Globus pallidus (tissue), 1 donor: ENCODE measurements at places on chromosomes 12 and 14.

GRCh38 chr12:75623631-75624154 lies 112.3 kb upstream of the KRR1 start:
- peak; percentile 24 for DNase-seq

GRCh38 chr12:11814374-11814773 lies 164.9 kb downstream of the ETV6 start:
- DNase-seq: peak; percentile 81

- DNase-seq: peak; percentile 91
These were observed 24.3 kb downstream of the MVK start for GRCh38 chr12:109597795-109598427.

- no peak for DNase-seq
These were observed 565 bp downstream of the CEP83 start for GRCh38 chr12:94458877-94459727.

- DNase-seq: no peak
These were observed 17.3 kb downstream of the GALC start for GRCh38 chr14:87975636-87976035.

- no peak for DNase-seq
These were observed 138.7 kb upstream of the DYRK2 start for GRCh38 chr12:67509666-67510386.

DNA sequence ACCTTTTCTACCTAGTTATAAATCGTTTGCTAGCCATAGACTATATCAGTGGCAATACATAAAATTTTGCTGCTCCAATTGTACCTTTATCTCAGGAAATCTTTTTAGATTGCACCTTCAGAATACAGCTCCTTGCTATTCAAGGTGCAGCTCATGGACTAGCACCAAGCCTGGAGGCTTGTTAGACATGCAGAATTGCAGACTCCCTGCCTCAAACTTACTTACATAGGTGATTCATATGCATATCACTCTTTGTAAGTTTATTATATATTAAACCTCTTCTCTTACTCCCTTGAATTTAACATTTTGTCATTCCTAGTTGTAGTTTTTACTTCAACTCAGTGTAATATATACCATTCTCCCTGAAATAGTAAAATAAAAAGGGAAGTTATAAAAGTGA lies 195.4 kb upstream of the PDZRN4 start:
- no peak for DNase-seq

DNA sequence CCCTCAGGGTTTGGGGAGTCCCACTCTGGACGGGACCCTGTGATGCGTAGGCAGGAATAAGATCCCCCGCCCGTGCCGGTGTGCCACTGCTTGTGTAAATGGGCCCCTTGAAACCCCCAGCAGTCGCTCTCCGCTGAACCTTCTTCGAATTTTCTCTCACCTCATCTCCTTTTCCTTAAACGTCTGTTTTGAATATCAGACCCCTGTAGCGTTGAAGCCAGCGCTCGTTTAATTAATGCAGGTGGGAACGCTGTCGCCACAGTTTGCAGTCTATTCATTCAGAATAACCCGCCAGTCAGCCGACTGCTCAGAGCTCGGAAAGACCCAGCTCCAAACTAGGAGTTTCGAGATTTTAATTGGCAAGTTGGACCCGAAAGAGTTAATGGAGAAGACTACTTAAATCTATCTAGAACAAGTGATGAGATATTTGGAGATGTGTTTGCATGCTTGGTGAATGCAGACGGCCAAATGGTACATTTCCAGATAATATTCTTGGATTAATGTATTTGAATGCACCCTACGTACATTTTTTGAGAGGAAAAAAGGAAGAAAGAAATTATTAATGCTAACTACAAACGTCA lies 739 bp upstream of the PPP2R5E start:
- DNase-seq: no peak

DNA sequence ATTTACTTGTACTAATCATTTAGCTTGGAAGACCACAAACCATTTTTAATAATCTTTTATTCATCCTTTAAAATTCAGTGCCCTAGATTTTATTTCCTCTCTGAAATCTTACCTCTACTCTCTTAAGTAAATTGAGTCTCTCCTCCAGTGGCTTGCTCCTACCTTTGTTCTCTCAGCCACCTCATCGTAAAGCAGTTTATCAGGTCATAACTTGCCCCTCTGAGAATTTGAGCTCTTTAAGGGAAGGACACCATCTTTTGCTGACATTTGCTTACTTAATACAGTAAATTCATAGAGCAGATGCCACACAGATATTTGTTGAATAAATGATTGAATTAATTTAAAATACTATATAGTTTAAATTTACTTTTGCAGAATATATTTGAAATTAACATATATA lies 794.3 kb downstream of the C12orf50 start:
- DNase-seq: no peak

DNA sequence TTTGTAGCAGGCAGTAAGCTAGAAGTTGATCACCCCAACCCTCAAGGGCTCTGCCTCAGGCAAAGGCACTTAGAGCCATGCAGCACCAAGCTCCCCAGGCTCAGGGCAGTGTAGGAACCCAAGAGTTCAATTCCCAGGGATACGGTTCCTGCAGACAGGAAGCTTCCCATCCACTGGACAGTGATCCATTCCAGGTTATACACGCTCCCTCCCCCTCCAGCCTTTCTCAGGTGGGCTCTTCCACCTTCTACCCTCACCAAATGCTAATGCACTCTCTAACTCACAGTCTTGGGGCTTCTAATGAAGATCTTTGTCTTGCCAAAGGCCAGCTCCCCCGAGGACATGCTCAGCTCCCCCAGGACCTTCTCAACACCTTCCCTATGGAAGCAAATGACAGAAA lies 12.7 kb downstream of the MYO1A start:
- DNase-seq: no peak

GRCh38 chr12:131133015-131133905 lies 179.6 kb downstream of the ADGRD1 start:
- no peak for DNase-seq

- peak; percentile 70 for DNase-seq
These were observed 114.6 kb downstream of the PPFIA2 start for GRCh38 chr12:81644503-81644902.

DNA sequence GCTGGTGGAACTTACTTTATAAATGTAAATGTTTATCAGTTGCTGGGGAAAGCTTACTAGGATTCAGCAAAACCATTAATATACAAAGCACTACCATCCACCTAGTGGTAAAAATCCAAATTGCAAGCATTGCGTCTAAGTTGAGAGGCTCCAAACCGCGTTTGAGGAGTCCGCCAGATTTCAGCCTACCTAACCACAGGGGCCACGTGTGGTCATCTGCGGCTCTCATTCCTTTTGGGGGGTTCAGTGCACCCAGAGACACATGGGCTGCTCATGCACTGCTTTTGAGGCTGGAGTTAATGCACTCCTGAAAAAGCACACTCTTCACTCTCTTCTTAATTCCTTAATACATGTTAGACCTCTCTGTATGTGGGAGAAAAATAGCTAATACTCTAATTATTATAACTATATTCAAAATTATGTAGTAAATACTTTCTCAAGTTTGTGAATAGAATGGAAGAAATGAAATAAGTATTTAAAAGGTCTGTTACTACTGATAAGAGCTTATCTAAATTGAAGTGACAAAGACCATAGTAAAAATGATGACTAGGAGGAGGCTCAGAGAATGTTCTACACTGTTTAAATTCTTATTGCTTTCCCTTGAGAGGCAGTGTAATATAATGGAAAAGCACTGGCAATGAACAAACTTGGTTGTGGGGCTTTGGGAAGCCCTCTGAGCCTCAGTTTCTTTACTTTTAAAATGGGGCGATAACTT lies 41.4 kb upstream of the MANSC4 start:
- DNase-seq: peak; percentile 64

DNA sequence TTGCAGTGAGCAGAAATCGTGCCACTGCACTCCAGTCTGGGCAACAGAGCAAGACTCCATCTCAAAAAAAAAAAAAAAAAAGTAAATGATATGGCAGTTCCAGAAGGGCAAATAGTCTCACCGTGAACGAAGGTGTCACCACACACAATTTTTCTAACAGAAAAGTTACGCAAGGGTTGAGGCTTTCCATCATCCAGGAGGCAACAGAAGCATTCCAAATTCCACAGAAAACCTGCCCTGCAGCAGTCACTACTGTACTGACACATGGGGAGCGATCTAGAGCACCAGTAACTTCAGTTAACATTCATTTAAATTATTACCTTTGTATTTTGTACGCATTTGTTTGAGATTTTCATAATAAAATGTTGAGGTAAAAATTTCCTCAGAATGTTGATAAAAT lies 24.8 kb downstream of the TMCC3 start:
- no peak for DNase-seq

DNA sequence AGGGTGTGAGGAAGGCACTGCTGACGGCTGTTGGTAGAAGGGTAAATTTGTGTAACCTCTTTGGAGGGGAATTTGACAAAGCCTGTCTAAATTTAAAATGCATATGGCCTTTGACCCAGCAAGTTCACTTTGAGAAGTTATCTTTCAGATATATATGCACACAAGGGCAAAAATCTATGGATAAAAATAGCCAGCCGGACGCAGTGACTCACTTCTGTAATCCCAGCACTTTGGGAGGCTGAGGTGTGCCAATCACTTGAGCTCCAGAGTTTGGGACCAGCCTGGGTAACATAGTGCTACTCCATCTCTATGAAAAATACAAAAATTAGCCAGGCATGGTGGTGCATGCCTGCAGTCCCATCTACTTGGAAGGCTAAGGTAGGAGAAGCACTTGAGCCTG lies 13.4 kb downstream of the UBC start:
- no peak for DNase-seq

GRCh38 chr14:96204151-96205058 lies at the start of gene BDKRB2:
TSS of gene BDKRB2 (plus strand) at chr14:96204839. CDS start at chr14:96237108, 32,269 bp downstream.
- peak; percentile 57 for DNase-seq

GRCh38 chr14:74203639-74204038 lies 35.6 kb upstream of the VSX2 start:
- no peak for DNase-seq

DNA sequence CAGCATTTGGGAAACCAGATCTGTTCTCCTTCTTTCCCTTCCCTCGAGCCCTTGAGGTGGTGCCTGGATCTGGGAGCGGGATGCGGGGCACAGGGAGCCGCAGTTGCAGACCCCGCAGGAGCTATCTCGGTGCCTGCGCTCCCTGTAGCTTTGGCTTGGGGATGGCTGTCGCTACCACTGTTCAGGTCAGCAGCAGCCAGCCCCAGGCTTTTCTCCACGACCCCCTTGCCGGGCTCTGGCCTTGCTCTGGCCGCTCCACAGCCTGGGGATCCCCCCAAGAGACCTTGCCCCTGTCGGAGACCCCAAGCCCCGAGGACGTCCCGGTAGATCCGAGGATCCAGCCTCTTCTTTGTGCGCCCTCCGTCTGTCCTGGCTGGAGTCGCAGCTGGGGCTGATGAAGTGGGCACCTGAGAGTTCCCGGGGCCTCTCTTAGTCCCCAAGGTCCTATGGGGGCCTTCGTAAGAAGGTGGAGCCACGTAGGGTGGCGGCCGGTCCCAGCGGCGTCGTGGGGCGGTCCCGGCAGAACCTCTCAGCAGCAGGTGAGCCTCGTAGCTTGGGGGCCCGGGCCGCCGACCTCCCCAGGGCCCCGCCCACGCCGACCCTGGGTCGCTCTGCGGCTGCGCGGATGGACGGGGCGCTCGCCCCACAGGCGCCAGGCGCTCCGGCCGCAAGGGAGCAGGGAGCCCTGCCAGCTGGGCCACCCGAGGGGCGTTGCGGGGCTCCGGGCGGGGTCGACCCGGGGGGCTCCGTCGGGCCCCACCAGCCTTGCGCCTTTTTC lies 1.3 kb downstream of the DDN start:
- DNase-seq: no peak

DNA sequence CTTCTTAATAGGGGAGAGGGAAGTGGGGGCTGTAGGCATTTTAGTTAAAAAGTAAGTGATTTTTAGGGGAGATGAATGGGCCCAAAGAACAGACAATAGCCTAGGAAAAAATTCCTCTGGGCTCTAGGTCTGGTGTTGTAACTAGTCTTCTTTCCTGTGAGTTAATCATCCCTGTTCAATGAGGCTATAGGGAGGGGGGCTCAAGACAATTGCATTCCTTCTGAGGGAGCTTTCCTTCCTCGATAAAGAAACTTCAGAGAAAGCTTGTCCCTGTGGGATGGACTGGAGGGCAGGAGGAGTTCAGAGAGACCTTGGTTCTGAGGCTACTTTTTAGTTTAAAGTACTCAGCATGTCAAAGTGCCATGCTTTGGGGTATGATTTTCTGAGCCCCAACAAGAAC lies 127.2 kb downstream of the BBS10 start:
- no peak for DNase-seq

GRCh38 chr12:47377414-47378221 lies 297.9 kb upstream of the AMIGO2 start:
- no peak for DNase-seq

- DNase-seq: no peak
These were observed 289.5 kb downstream of the FOXG1 start for GRCh38 chr14:29056041-29056566.

DNA sequence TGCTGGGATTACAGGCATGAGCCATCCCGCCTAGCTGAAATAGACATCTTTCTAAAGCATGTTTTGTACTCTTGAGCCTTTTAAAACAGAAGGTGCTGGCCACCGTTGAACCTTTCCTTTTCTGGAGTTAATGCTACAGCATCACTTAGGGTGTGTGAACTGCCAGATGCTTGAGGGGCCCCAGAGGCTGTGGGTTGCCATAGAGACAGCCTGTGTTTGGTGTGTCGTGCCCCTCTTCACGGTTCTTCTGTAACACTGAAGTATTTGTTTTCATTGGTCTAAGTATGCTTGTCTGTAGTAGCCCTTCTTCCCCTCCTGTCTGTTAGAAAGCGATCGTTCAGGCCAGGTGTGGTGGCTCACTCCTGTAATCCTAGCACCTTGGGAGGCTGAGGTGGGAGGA lies 30.8 kb downstream of the PLEKHG3 start:
- DNase-seq: no peak

DNA sequence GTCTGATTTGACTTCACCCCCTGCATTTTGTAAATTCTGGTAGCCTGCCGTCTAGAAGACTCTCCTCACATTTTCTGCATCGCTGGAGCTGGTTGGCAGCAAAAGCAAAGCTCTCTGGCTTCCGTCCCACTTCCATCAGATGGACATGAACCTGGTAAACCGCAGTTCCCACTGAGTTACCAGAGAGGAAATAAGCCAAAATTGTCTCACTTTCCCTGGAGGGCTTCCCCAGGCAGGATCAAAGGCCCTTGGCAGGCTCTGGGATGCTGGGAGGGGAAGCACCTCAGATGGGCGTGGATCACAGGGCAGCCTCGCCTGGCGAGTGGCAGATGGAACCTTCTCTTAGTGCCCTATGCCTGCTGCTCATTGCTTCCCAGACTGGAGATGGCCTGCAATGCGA lies 243.5 kb downstream of the TMEM132C start:
- DNase-seq: no peak

GRCh38 chr14:63200767-63201166 lies 3.5 kb upstream of the RHOJ start:
- DNase-seq: no peak

GRCh38 chr12:47591795-47592194 lies 114.0 kb downstream of the RPAP3 start:
- peak; percentile 42 for DNase-seq

DNA sequence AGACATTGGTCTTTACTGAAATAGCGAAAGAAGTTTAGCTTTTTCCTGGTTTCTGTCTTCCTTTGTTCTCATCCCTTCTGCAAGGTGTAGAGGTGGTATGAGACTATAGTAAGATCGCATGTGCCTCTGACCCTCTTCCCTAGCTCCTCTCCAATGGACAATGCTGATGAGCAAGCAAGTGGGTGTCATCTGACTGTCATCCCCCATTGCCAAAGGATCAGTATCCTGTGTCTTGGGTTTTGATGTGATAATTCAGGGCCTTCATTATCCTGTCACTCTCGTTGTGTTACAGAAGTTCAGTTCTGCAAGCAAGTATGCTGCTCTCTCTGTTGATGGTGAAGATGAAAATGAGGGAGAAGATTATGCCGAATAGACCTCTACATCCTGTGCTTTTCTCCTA lies 10.0 kb upstream of the TNS2 start:
- DNase-seq: no peak
